ENCODE measurements at places on chromosomes 7 and 10.

GRCh38 chr7:156219307-156220077 is 407.2 kb upstream of the SHH start:
- no peak for DNase-seq

GRCh38 chr10:71134732-71135211 is 77.6 kb upstream of the UNC5B start:
- no peak for DNase-seq

- DNase-seq, result no peak
These were observed 106.7 kb upstream of the ITGB1 start for GRCh38 chr10:33064706-33065105.

DNA sequence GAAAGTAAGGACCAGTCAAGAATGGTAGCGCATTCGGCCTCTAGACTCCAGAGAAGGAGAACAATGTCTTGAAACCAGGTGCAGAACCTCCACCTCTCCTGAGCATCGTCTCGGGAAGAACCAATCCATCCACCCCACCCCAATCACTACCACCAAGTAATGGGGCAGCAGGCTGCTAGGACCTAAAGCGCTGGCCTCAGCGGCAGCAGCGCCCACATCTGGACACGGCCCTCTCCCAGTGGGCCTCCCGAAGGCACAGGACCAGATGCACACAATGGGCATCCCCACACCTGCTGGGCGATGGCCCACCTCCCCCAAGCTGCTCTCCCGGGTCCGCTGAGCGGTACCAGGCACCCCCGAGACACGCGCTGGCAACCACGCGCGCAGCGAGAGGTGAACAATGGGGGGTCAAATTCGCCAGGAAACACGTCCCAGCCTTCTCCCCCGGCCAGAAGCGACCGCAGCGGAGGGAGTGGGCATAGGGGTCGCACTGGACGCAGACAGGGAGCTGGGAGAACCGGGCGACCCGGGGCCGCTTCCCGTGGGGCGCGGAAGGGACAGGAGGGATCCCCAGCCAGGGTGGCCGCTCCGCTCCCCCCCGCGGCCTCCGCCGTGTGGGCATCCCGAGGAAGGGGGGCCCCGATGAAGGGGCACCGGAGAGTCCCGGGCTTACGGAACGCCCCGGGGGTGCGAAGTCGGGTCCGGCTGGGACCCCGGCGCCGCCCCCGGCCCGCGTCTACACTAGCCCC is 506 bp downstream of the CTTNBP2 start:
- peak; percentile 71 for DNase-seq

DNA sequence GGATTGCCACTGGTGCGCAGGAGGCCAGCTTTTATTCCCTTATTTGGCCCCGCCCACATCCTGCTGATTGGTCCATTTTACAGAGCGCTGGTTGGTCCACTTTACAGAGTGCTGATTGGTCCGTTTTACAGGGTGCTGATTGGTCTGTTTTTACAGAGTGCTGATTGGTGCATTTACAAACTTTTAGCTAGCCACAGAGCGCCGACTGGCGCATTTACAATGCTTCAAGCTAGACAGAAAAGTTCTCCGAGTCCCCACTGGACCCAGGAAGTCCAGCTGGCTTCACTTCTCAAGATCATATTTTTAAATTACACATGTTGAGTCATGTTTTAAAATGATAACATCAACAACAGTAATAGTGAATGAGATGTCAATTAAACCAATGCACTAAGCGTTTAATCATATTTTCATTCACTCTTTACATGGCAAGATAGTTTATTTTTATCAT is 128.3 kb downstream of the CUBN start:
- no peak for DNase-seq

DNA sequence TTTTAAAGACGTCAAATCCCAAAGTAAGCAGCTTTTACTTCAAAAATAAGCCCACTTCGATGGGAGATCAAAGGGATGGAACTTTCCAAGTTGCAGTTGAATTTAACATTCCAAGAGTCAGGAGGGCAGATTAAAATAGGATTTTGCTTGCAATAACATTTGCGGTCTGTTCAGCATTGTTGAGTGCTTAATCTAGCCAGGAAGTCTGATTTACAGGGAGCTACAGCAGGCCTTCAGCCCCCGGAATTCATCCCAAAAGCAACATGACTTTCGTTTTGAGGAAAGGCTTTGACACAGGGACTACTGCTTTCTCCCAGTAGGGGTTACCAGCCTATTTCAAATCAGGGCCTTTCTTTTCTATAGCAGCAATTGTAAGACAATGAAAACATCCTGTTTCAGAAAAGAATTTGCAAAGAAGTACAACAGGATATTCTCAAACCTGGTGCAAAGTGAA is 279.6 kb upstream of the PITRM1 start:
- DNase-seq, result no peak

- DNase-seq, result no peak
These were observed 6.1 kb upstream of the NOM1 start for GRCh38 chr7:156943091-156944041.

GRCh38 chr10:6044751-6045313 is 17.3 kb downstream of the IL2RA start:
- no peak for DNase-seq

GRCh38 chr7:115526278-115526677 is 504.3 kb downstream of the TFEC start:
- DNase-seq, result no peak

GRCh38 chr7:115005251-115005650 is 83.4 kb downstream of the MDFIC start:
- no peak for DNase-seq

DNA sequence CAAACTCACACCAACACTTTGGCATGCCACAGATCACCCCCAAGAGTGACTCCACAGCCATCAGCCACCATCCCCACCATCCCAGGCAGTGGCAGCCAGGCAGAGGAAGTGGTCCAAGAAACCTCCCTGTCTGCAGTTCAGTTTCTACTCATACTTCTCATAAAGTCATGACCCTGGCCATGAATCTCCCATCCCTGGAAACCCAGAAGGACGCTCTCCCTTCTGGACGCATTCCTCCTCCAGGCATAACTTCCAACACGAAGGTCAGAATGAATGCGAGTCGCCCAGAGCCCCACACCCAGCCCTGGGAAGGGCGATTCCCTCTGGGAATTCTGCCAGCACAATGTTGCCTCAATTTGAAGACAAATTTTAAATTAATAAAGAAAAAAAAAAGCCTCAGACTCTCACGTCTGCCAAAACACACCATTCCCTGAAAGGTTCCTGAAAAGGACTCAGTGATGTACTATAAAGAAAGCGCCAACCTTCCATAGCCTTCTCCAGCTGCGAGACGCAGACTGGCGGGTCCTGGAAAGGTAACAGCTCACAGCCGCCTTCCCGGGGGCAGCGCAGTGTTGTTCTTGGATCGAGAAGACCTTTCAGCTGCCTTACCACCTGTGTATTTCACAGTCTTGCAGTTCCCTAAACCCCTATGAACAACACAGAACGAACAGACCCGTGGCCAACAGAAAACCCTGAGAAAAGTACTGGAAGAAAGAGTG is 307.6 kb downstream of the FRMD4A start:
- DNase-seq, result no peak

DNA sequence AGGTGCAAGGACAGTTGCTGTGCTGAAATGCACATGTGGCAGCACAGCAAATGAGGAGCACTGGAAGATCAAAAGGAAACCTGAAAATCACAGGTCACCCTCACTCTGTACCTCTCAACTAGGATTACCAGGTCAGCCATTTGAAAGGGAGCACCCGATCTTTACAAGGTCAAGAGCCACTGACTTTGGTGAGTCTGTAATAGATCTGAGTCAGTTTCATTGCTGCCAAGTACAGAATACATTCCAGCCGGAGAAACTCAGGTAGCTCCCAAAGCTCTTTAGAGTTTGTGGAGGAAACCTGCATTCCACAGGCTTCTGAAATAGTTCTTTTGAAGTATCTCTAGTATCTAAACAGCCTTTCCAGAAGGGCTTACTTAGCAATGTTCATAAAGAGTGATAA is 217.5 kb downstream of the SNX13 start:
- no peak for DNase-seq

- DNase-seq, result no peak
These were observed 5.7 kb downstream of the DNAJC2 start for GRCh38 chr7:103338864-103339263.

DNA sequence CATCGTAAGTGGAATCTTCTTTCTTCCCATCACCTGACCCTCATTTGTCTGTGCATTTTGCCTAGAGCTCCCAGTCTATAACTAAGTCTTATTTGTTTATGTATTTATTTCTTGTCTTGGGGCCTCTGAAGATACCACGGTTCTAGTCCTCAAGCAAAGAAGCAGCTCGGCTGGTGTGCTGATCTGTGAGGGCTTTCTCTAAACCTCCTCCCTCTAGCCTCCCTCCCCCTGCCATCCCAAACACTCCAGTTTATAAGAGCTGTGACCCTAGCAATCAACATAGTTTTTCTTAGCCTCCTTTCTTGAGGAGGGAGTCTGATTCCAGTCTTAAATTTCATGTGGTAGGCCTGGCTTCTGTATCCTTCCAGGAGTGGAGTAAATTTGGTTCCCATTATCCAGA is 15.7 kb upstream of the NDUFA5 start:
- no peak for DNase-seq

GRCh38 chr10:15329437-15329836 is 41.7 kb downstream of the FAM171A1 start:
- DNase-seq, result no peak

- DNase-seq, result peak; percentile 62
These were observed at the start of gene GIMAP2 for GRCh38 chr7:150685219-150686029. TSS of gene GIMAP2 (plus strand) at chr7:150685706. CDS start at chr7:150687060, 1,354 bp downstream.

- no peak for DNase-seq
These were observed 110.1 kb upstream of the GPR22 start for GRCh38 chr7:107359520-107360316.

DNA sequence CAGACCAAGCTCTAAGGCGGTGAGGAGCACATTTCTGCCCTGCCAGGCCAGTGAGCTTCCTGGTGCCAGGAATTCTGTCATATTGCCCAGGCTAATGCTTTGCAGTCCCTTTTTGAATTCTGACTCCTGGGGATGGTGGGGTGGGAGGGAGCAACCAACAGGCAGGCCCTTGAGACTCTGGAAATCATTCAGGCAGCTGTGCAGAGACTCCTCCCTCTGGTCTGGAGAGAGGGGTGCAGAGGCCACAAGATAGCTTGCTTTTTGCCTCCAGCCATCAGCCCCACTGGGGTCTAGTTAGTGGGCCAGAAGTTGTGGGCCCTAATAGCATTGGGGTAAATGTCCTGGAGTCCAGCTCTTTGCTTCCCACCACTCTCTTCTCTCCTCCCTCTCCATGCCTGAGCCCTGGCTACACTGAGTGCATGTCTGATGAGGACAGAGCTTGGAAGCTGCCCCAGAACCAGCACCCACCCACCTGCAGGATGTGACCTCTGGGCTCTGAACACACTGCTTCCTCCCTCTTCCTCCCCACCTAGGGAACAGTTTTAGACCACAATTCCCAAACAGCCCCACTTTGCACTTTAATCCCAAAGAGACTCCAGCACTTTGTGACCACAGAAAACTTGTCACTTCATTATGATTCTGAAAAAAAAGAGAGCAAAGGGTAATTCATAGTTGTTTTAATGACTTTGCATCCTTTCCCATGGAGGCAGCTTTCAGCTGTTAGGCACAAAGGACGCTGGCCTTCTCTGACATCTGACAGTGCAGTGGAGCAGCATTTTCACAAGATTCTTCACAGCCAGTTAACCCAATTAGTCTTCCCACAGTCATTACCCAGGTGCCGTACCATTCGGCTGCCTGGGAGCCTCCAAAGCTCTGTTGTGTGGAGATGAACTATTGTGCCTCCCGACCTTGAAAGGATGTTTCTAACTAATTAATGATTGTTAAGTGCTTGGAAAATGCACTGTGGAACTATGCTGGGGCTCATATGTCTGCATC is 262.5 kb downstream of the TRIL start:
- DNase-seq, result no peak

GRCh38 chr7:92836489-92836999 is at the start of gene CDK6:
TSS of gene CDK6 (minus strand) at chr7:92836573. CDS start at chr7:92833323, 3,250 bp downstream.
- DNase-seq, result peak; percentile 88

- DNase-seq, result no peak
These were observed 220.8 kb downstream of the FANK1 start for GRCh38 chr10:126117196-126117595.

DNA sequence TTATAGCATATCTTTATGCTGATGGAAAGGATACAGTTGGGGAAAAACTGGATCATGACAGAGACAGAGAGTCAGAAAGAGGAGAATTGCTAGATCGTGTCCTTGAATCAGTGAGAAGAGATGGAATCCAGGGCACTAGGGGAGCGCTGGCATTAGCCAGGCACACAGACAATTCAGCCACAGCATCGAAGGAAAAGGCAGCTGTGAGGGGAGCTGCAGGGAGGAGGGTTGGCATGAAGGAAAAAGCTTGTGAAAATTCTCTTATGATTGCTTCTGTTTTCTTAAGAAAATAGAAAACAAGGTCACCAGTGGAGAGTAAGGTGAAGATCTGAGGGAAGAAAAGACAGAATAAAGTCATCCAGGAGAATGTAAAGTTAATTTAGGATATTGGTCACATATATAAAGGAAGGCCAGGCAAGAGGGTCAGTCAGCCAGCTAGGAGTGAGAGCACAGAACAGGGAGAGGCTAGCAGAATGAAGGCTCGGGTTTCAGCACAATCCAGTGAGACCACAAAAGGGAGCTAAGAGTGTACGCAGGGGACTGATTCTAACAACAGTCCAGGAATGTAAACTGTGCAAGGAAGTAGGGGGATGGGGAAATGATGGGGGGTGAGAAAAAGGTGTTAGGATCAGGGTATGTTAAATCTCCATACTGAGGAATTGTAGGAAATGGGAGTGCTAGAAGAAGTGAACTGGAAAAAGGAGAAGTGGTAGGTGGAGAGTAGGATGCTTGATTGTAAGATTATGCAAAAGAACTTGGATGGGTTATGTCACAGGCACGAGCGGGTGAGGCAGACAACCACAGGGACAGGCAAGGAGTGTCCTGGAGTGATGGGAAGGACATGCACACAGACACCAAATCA is 112.0 kb downstream of the RNF32 start:
- DNase-seq, result no peak

DNA sequence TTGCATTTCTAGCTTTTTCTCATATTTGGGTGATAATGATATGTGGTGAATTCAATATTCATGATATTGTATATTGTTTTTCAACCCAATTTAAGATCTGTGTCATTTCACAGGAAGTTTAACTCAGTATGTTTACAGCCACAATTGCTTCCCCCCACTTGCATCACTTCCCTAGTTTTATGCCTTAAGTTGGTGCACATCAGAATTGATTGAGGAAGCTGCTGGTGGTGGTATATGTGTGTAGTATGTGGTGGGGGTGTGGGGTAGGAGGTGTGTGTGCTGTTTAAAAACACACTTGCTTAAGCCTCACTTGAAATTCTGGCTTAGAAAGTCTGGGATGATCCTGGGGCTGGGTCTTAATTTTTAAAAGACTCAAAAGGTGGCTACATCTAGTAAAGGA is 245.1 kb upstream of the AOAH start:
- no peak for DNase-seq

DNA sequence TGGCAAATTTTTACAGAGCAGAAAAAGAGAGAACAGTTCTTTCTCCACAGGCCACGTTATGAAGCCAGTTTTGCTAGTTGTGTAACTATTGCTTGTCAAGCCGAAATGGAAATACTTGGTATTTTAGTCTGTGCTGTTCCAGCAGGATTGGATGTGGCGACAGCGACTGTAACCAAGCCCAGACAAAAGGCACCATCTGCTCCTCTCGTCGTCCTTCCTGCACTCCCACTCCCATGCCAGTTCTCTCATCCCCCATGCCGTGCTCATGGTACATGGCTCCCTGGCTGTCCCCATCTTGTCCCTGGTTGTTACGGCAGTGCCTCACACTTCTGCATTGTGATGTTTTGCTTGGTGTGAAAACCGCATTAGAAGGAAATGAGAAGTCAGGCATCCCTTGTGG is 185.7 kb upstream of the FZD8 start:
- no peak for DNase-seq

GRCh38 chr7:144255471-144255897 is 9.1 kb downstream of the OR2A7 start:
- DNase-seq, result no peak

All from left lung (tissue), 14 donors.